ENCODE measurements at places on chromosomes 1 and 21.

- peaks cover 35% of the 10 kb centered on the region for H3K36me3 ChIP-seq
- no peak for DNase-seq
- H3K4me3 ChIP-seq = peak overlapping the region; percentile 74
- peaks cover 25% of the 10 kb centered on the region for H3K4me1 ChIP-seq
- H3K27me3 ChIP-seq = no peaks in the 10 kb centered on the region
- peak overlapping the region; percentile 65 for H3K27ac ChIP-seq
Measured at GRCh38 chr1:203025686-203026030, 633 bp upstream of the PPFIA4 start.

DNA sequence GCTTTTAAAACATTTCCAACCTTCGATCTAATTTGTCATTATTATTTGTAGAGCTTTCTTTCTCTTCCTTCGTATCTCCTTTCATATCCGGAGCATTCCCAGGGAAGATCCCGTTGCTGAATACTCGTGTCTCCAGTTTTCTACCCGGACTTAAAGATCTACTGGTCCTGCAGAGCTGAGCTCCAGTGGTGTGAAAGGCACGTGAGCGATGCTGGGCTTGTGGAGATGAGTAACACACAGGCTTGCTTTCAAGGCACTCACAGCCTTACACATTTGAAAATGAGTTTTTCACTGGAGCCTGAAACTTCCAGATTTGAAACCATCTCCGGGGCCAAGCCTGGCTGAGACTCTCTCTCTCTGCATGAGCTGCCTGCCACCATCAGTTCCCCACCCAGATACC, 428.3 kb downstream of the KIF26B start:
- H3K27ac ChIP-seq = no peak overlapping the region
- no peaks in the 10 kb centered on the region for H3K27me3 ChIP-seq
- H3K4me3 ChIP-seq = no peak overlapping the region

GRCh38 chr21:16589006-16589898, 859.5 kb downstream of the USP25 start:
- H3K4me3 ChIP-seq = no peak overlapping the region
- H3K36me3 ChIP-seq = no peaks in the 10 kb centered on the region
- DNase-seq = no peak
- H3K4me1 ChIP-seq = no peaks in the 10 kb centered on the region

DNA sequence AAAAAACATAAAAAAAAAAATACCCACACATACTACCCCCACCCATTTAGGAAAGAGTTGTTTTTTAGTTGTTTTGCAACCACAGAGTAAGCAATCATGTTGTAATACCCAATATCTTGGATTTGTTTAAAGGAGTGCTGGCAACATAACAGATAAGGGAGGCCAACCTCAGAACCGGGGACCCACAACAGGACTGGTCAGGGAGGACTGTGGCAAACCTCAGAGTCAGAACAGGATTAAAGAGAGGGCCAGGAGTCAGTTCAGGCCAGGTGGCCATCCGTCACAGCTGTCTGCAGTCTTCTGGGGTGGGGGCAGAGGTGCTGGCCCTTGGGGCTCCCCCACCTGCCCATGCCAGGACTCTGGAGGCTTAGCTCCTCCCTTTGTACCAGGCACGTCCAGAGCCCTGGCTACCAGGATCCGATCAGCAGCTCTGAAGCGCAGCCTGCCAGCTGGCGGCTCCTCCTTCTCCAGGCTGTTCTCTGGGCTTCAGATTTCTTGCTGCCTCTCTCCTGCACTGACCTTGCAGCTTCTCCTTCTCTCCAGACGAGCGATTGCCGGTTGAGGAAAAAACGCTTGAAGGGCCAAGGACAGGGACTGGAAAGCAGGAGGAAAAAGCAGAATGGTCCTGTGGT, 7.9 kb downstream of the H6PD start:
- H3K27me3 ChIP-seq = no peaks in the 10 kb centered on the region
- peaks cover 29% of the 10 kb centered on the region for H3K36me3 ChIP-seq
- H3K27ac ChIP-seq = no peak overlapping the region
- peaks cover 79% of the 10 kb centered on the region for H3K4me1 ChIP-seq
- DNase-seq = no peak
- no peak overlapping the region for H3K4me3 ChIP-seq

DNA sequence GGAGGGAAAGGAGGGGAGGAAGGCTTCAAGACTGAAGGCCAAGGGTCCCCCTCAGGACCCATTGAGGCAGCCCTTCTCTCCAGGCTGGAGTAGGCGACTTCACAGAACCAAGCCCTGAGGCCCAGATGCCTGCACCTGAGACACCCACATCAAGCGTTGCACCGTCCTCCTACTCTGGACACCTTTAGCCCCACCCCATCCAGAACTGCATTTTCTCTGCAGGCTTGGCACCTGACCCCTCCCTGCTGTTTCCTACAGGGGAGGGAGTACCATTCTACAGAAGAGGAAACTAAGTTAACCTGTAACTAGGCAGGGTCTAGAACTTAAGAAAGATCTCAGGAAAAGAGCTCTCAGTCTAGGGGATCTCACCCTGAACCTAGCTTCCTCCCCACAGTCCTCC, 12.0 kb downstream of the PEF1 start:
- peaks cover 40% of the 10 kb centered on the region for H3K36me3 ChIP-seq
- no peak for DNase-seq
- no peak overlapping the region for H3K4me3 ChIP-seq
- no peaks in the 10 kb centered on the region for H3K4me1 ChIP-seq

DNA sequence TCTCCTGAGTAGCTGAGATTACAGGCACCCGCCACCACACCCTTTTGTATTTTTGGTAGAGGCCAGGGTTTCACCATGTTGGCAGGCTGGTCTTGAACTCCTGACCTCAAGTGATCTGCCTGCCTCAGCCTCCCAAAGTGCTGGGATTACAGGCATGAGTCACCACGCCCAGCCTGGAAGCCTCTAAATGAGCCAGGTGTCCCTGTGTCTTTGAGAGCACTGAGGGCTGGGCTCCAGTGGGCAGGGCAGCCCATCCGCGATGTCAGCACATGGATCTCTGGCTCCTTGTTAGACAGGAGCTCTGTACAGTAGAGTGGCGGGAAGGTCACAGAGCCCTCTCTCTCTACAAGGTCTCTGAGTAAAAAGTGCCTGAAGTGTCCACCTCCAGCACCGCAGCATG, 124.3 kb downstream of the PGBD5 start:
- no peak for DNase-seq
- peaks cover 7% of the 10 kb centered on the region for H3K27me3 ChIP-seq
- H3K4me1 ChIP-seq = peaks cover 12% of the 10 kb centered on the region
- no peak overlapping the region for H3K27ac ChIP-seq
- no peak overlapping the region for H3K4me3 ChIP-seq
- H3K36me3 ChIP-seq = no peaks in the 10 kb centered on the region

DNA sequence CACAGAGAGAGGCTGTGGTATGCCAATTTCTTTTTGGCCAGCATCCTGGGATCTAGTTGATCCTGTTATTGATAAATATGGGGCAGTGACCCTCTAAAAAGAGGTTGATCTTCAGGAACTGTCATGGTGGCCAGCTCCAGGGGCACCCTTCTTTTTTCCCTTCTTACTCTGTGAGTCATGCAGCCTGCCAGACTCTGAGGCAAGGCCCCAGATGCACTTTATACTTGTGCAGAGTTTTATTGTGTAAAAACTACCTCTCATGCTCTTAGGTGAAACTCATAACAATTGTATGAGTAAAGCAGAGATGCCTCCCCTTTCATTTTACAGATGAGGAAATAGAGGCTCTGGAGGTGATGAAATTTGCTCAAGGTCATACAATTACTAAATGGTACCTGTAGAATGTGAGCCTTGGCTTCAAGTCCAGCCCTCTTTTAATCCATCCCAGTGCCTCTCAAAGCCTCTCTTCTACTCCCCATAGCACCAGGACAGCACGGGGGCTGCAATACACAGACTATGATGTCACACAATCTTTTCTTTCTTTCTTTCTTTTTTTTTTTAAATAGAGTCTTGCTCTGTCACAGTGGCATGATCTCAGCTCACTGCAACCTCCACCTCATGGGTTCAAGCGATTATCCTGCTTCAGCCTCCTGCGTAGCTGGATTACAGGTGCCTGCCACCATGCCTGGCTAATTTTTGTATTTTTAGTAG, 387.8 kb downstream of the KCNH1 start:
- H3K27ac ChIP-seq = no peak overlapping the region
- DNase-seq = no peak
- H3K4me1 ChIP-seq = no peaks in the 10 kb centered on the region
- no peaks in the 10 kb centered on the region for H3K36me3 ChIP-seq

- peaks cover 2% of the 10 kb centered on the region for H3K27me3 ChIP-seq
- no peak overlapping the region for H3K4me3 ChIP-seq
- H3K36me3 ChIP-seq = no peaks in the 10 kb centered on the region
- peaks cover 13% of the 10 kb centered on the region for H3K4me1 ChIP-seq
- no peak for DNase-seq
Measured at GRCh38 chr1:51313268-51313852, 17.0 kb downstream of the TTC39A start.

- no peak overlapping the region for H3K27ac ChIP-seq
- H3K36me3 ChIP-seq = no peaks in the 10 kb centered on the region
- no peak for DNase-seq
- H3K4me1 ChIP-seq = no peaks in the 10 kb centered on the region
Measured at GRCh38 chr1:3197781-3198316, 128.8 kb downstream of the PRDM16 start.

- H3K4me3 ChIP-seq = no peak overlapping the region
- no peaks in the 10 kb centered on the region for H3K36me3 ChIP-seq
- DNase-seq = no peak
- H3K27ac ChIP-seq = no peak overlapping the region
Measured at GRCh38 chr1:52192436-52192835, 50.5 kb downstream of the ZFYVE9 start.

GRCh38 chr21:21332492-21332891, 334.3 kb downstream of the NCAM2 start:
- H3K27ac ChIP-seq = no peak overlapping the region
- H3K4me3 ChIP-seq = no peak overlapping the region
- H3K4me1 ChIP-seq = no peaks in the 10 kb centered on the region
- no peaks in the 10 kb centered on the region for H3K36me3 ChIP-seq
- H3K27me3 ChIP-seq = no peaks in the 10 kb centered on the region

GRCh38 chr1:31639543-31639942, 5.1 kb downstream of the PEF1 start:
- H3K4me3 ChIP-seq = no peak overlapping the region
- H3K27me3 ChIP-seq = no peaks in the 10 kb centered on the region
- H3K36me3 ChIP-seq = peaks cover 9% of the 10 kb centered on the region
- DNase-seq = no peak
- no peak overlapping the region for H3K27ac ChIP-seq

DNA sequence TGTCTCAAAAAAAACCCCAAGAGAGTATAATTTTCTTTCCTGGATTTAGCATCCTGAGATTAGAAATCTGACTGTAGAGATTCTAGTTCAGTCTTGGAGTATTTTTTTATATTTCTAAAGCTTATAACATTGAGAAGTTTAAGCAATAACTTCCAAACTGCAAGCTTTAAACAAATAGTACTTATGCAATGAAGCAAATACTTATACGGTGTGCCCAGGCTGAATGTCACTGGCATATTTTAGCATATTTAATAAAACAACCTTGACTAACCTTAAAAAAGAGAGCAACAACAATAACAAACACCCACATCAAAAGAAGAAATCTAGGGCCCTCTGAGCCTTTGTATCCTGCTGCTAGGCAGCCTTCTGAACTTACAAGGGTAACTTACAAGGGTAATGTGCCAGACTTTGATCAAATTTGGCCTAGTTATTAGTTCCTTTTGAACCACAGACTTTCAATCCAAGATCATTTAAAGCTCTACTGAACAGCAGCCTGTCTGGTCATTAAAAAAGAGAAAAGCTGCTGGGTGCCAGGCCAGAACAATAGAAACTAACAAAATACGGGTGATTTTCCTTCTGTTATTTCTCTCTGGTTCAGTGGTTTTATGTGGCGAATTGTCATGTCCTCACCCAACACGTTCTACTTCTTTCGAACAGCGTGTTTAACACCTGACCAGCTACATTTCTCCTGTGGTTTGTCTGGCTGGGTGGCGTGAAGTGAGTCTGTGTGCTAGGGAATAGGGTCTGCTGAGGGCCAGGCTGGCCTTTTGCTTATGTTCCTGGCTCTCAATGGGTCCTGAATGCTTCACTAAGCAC, 16.2 kb downstream of the MTOR start:
- no peak overlapping the region for H3K27ac ChIP-seq
- DNase-seq = no peak
- no peaks in the 10 kb centered on the region for H3K4me1 ChIP-seq
- no peak overlapping the region for H3K4me3 ChIP-seq
- H3K36me3 ChIP-seq = peaks cover 23% of the 10 kb centered on the region

DNA sequence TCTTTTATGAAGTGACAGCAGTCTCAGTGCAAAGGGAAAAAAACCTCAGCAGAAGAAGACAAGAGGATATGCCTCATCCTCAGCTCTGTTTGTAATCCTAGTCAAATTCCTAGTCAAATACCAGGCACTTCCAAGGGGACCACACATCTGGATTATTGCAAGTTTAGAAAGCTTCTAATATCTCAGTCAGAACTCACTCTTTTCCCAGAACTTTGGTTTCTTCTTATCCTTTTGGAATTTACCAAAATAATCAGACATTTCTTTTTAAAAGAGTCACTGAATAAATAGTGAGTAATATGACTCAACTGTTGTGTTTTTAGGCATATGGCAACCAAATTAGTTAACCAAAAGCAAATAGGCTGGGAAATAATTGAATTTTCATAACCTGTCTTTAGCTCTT, 47.8 kb downstream of the PRRX1 start:
- no peak overlapping the region for H3K4me3 ChIP-seq
- DNase-seq = no peak
- H3K27me3 ChIP-seq = no peaks in the 10 kb centered on the region
- no peaks in the 10 kb centered on the region for H3K36me3 ChIP-seq
- no peaks in the 10 kb centered on the region for H3K4me1 ChIP-seq

DNA sequence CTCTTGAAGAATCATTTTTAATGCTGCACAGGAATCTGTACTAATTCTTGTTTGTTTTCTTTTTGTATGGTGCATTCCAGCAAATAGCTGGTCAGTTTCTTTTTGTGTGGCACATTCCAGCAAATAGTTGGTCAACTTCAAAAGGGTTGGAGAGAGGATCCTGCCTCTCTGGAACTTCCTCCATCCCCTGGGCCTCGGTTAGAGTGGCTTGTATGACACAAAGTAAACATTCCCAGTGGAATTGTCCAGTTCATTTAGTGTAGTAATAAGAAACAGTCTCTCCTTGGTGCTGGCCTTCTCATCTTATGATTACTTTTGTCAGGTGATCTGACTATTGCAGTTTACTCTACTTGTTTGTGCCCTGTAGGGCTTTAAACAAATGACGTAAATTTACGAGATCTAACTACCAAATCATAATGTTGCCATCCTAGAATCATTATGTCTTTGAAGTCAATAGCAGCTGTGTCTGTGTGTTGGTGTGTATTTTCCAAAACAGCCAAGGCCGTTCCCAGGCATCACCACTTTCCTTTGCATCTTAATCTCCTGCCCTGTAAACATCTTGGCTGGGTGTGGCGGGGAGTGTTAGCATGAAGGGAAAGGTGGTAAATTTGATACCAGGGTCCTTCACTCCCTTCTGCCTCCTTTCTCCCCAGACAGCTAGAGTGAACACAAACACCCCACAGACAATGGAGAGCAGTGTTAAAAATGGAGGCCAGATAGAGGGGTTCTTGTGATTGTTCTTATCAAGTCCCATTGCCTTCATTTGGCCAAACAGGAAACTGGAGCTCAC, 77.9 kb downstream of the CDC7 start:
- peaks cover 21% of the 10 kb centered on the region for H3K4me1 ChIP-seq
- no peak overlapping the region for H3K27ac ChIP-seq
- no peak overlapping the region for H3K4me3 ChIP-seq
- no peak for DNase-seq
- peaks cover 5% of the 10 kb centered on the region for H3K36me3 ChIP-seq

GRCh38 chr21:42113926-42114409, 42.9 kb downstream of the UMODL1 start:
- no peak overlapping the region for H3K27ac ChIP-seq
- H3K4me3 ChIP-seq = no peak overlapping the region
- H3K36me3 ChIP-seq = no peaks in the 10 kb centered on the region

All from activated T-helper 1 cell treated with anti-CD3 and anti-CD28 coated beads, Interleukin-12 subunit alpha, Interleukin-12 subunit beta, Interleukin-2, Interleukin-4 antibody, amounts not matched to agents 30 ng/mL and 10 ng/mL and 1 ng/mL, durations not matched to agents 14 hours and 24 hours and 36 hours (primary cell).